ENCODE measurements at places on chromosomes 3 and 15.
A peak's percentile ranks its signal among the peaks of the same experiment; 100 is the strongest.

DNA sequence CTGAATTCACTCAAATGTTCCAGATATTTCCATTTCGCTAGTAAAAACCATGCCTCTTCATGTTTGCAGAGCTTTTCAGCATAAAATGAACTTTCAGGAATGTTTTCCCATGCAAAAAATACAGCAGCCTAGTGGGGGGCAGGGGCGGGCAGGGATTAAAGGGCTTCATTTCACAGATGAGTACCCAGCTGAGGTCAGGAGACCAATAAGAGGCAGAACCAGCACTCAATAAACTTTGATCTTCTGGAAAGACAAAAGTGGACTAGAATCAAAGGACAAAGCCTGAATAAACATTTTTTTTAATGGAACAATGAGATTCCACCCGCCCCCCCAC is 8.0 kb downstream of the KLHL25 start:
- DNase-seq = no peak

DNA sequence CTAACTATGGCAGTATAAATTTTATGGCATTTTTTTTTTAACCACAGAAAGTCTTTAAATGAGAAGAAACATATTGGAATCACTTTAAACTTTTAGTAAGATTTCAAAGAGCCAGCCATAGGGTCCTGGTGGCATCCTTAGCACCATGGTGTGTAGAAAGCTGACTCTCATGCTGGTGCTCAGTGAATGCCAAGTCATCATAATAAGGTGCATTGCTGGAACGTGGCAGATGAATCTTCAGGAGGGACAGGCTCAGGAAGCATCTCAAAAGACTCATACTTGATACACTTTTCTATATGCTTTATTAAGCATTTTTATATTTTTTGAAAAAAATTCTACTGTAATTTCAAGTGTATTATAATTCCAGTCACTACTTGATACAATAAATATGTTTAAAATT is 274.2 kb downstream of the ZIC4 start:
- DNase-seq = no peak

DNA sequence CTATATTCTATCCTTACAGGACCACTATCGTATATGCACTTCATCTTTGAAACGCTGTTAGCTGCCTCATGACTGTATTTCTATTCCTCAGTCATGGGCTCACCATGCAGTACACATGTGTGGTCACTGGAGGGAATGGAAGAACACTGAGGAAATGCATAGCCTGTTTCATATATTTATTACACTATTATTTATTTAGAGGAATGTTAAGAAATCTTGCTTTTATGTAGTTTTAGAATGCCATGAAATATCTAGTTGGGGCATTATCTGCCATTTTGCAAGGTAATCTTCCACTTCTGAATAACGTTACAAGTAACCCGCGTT is 155.7 kb downstream of the IGF1R start:
- DNase-seq = no peak

DNA sequence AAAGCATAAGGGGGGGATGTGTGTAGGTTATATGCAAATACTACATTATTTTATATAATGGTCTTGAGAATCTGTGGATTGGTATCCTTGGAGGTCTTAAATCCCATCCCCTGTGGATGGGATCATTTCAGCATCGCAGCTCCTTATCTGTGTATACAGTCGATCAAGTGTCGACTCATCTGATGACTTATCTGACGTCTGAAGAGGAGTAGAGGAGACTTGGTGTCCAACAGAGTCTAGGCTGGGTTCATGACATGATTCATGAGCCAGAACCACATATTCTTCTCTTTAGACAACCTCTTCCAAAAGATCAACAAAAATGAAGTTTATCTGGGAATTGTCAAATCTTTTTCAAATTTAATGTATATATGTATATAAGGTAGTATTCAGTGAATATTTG is 220.7 kb downstream of the NR2F2 start:
- no peak for DNase-seq

DNA sequence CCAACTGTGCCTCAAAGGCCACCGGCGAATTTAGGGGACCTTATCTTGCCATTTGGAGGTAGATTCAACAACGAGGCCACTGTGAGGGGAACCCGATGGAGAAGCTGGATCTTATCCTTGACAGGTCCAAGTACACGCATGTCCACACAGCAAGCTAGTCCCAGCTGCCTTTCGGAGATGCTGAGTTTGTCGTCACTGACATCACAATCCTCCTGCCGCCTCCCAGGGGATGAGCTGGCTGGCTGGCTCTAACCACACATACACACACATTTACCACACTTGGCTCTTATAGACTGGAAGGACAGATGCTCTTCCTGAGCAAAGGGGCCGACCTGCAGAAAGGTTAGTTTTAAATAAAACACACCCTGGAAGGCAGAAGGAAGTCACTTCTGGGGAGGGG is 176.3 kb downstream of the STT3B start:
- no peak for DNase-seq

DNA sequence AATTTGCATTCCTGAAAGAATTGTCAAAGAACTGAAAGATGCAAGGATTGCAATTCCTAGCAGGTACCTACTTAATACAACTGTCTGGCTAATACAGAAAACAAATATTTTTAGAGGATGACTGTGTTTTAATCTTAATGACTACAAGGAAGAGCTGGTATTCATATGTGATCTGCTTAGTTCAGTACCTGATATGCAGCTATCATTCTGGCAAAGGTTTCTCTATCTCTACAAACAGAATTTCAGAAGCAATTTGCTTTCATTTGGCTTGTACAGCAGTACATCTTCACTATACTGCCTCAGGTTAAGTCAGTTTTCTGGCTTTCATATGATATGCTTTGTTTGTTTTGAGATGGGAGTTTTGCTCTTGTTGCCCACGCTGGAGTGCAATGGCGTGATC is 51.3 kb downstream of the TBL1XR1 start:
- DNase-seq = no peak

DNA sequence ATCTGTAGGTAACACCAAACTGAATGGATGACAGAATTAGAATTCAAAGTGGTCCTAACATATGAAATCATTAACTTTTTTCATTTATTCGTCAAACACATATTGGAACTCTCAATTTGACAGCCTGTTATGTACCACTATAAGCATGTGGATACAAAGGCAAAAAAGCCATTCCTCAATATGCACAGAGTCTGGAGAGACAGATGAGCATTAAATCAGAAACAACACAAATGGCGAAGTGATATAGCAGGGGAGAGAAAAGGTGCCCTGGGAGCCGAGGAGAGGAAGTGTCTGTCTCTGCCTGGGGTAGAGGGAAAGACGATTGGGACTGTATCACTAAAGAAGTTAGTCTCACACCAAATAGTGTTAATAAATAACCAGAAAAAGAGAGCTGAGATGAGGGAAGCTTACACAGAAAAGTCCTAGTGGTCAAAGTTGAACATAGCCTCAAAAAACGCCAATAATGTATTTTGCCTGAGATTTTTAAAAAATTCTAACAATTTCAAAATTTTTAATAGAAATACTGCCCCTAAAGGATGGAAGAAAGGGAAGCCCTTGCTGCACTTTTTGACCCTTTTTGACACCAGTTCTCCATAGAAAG is 417.5 kb downstream of the TUSC7 start:
- no peak for DNase-seq

DNA sequence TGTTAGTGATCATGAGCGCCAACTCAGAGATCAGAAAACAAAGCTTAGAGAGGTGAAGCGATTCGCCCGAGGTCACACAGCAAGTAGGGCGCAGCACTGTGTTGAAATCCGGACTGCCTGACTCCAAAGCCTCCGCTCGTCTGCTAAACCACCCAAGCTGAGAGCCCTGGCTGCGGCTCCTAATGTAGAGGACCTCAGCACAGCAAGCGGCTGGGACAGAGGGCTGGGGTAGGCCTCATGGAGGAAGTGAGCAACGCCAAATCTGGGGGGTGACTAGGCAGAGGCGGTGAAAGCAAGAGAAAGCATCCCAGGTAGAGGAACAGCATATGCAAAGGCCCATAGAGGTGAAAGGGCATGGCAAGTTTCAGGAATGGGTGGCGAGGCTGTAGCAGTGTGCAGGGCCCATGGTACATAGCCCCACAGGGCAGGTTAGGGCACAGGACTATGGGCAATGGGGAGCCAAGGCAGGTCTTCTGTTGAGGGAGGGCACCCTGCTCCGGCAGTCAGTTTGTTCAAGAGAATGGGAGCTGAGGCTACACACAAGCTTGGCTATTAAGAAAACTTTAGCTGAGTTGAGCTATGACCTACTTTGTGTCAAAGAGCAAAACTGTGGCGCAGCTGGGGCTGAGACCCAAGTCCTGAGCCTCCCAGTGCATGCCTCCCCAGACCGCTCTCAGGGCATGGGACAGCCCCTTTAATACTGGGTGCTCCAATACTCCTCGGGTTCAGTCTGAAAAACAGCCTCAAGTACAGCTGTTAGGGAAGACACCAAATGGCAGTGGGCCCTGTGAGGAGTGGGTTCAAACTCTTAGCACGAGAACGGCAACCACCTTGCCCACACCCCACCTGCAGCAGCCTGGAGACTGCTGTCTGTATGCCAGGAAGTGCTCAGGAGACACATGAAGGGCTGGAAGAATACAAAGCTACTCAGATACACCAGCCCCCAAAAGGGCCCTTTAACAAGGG is 988 bp upstream of the CFAP92 start:
- no peak for DNase-seq

GRCh38 chr3:32410367-32411246 is 19.0 kb downstream of the CMTM7 start:
- DNase-seq = no peak

- no peak for DNase-seq
These were observed 16.2 kb upstream of the DENND6A start for GRCh38 chr3:57709031-57709430.

DNA sequence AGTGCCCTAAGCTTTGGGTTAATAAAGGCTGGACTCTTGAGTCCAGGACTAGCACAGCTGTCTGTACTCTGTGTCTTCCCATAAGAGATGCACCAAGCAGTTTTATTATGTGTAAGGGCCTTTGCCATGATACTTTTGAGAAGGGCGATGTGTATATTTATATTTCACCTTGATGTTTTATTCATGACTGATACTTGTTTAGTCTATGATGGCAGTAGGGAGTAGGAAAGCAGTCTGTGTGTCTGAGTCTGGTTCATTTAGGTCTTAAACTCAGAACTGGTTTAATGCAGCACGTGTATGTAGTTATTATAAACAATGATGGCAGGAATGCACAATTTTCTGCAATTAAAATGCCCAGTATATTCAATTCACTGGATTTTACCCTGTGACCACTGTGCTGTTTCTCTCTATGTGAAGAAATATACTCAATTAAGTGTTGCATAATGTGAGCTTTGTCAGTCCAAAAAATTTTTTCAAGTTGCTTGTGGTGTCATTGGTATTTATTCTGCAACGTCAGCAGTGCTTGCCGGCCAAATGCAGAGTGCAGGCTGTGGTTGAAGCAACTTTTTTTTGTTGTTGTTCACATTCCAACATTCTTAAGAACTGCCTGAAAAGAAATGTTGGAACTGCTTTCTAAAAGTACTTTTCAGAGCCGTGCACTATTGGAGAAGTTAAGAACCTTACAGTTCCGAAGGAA is 423.7 kb upstream of the SEMA6D start:
- peak; percentile 86 for DNase-seq

DNA sequence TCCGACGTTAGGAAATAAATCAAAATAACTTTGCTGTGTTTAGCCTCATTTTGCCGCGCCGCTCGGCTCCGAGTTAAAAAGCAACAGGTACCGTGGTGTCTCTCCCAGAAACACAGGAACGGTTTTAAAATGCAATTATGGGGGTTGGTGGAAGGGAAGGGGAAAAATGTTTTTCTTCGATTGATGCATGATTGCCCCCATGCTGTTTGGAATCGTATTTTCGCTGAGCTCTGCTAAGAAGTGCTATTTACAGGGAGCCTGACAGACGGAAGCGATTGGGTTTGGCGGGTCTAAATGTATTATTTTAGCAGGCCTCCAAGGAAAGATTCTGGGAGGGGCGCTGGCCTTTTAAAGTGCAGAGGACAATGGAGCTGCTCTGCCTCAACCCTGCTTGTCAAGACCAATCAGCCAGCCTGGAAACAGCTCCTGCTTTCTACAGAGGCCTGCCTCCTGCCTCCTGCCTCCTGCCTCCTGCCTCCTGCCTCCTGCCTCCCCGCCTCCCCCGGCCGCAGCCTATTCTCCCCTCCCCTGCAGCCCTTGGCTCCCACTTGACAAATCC is 156.7 kb upstream of the TLE3 start:
- no peak for DNase-seq

DNA sequence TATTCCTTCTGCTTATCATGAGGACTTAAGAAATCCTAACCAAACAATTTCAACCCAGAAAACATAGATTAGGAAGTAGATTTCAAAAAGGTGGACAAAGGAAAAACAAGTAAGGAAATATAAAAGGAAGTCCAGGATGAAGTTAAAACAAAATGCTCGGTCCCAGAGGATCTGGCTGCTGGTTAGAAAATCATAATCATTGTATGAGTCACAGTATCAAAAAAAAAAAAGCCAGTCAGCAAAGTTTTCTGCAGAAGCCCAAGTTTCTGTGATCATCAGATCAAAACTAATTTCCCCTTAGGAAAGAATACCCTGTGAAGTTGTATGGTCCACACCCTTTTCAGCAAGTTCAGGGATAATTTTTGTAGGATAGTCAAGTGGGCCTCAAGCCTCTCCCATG is 43.0 kb upstream of the LRTM1 start:
- no peak for DNase-seq

- no peak for DNase-seq
These were observed 132.6 kb upstream of the LIPC start for GRCh38 chr15:58298879-58299850.

GRCh38 chr3:120764206-120764605 is 21.7 kb downstream of the GTF2E1 start:
- no peak for DNase-seq

DNA sequence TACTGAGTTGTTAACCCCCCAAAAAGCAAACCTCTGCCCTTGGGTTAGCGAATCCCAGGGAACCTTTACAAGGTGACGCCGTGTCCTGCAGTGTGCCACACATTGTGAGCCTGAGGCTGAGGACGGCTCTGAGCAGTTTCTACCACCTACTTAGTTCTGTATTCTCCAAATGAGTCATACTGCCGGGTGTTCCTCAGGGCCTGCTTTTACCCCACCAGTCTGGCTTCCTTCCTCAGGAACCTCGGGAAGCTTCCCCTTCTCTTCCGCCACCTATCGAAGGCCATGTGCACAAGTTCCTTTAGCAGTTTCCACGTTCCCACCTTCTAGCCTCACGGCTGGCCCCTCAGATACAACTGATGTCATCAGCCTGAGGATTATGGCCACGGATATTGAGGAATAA is 384.0 kb upstream of the TPM1 start:
- no peak for DNase-seq

DNA sequence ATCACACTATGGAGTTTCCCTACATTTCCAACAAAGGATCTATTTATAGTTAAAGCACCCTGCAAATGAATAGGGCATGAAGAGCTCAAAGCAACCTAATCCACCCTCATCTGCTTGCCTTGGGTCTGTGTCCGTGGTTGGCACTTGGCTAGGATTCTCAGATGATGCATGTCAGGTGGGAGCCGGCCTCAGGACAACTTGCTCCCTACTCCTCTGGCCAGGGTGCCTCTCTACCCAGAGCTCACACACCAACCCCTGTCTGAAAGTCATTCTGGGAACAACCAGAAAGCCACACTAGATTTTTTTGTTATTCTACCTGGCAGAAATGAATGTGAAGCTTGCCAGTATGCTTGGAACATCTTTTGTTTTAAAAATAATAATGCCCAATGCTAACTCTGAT is 13.2 kb downstream of the ARHGEF3 start:
- no peak for DNase-seq
